ENCODE measurements at places on chromosomes 13 and 19.

DNA sequence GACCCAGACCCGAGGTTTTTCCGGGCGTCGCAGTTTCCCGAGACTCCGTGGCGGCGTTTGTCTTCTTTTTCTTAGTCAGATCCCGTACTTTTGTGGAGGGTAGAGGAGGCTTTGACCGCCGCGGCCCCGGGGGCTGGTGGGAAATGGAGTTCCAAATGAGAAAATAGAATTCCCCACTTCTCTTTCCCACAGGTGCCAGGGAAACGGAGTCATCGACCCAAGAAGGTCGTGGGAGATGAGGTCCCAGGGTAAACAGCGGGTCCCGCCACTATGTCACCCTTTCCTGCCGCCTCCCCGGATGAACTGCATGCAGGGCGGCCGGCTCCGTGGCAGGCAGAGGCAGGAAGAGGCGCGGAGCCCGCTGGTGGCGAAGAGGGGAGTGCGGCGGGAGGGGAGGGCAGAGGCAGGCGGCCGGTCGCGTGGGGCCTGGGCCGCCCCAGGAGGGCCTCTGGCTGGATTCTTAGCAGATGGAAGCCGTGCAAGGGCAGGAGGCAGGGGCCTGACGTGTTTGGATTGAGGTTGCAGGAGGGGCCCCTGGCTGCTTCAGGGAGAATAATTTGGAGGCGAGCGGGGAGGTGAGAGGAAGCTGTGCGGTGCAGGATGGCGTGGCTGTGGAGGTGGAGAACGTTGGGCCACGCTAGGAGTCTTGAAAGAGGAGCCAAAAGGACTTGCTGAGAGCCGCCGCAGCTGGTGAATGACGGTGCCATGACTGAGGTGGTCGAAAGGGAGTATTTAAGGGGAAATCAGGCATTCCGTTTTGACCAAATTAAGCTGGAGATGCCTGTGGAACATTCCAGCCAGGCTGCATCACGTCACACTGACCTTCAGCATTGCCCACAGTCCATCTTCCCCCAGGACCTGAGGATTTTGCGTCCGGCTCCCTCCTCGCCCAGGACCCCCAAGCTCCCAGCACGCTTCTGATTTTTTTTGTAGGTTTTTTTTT is 11.7 kb downstream of the CYTH2 start:
- no peak for DNase-seq

DNA sequence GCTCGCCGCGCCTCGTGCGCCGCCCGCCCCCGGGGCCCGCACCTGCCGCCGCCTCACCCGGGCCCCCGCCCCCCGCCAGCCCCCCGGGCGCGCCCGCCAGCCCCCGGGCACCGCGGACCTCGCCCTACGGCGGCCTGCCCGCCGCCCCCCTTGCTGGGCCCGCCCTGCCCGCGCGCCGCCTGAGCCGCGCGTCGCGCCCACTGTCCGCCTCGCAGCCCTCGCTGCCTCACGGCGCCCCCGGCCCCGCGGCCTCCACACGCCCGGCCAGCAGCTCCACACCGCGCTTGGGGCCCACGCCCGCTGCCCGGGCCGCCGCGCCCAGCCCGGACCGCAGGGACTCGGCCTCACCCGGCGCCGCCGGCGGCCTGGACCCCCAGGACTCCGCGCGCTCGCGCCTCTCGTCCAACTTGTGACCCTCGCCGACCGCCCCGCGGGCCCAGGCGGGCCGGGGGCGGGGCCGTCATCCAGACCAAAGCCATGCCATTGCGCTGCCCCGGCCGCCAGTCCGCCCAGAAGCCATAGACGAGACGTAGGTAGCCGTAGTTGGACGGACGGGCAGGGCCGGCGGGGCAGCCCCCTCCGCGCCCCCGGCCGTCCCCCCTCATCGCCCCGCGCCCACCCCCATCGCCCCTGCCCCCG is 17.2 kb downstream of the POLRMT start:
- no peak for DNase-seq

GRCh38 chr19:41845051-41845590 is 279 bp downstream of the DMRTC2 start:
- no peak for DNase-seq

DNA sequence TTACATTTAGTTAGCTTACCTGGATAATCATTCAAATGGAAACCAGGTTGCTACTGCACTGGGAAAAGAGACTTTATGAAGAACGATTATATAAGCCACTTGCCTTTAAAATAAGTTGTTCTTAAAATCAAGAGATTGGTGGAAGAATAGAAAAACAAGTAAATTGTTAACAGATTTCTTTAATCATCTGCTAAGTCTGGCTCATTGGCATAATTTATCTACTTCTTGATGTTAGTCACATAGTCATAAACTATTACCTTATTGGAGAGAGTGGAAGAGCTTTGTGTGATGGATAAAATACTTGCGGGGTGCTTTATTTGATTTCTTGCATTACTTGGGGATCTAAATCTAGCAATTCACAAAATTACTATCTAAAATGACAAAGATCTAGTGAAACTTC is 6.8 kb downstream of the LSM14A start:
- DNase-seq, result no peak

Measured in RKO (cell line).